Fibroblast of lung (primary cell): ENCODE measurements at places on chromosomes 12 and 14. TPM values are rescaled to one million over a fixed set of nuclear protein-coding genes. Genes with fewer than 3 reads are reported as not detected.
A peak's percentile ranks its signal among the peaks of the same experiment; 100 is the strongest.

The LBHD2 gene
- polyA plus RNA-seq, result not detected in 2 replicates

The TXNDC16 gene
- 2.5 and 6.6 TPM in 2 replicates for polyA plus RNA-seq

The CCDC197 gene
- not detected in 2 replicates for polyA plus RNA-seq

The SP7 gene
- polyA plus RNA-seq, result not detected in 2 replicates

The CAPZA3 gene
- polyA plus RNA-seq, result not detected in 2 replicates

DNA sequence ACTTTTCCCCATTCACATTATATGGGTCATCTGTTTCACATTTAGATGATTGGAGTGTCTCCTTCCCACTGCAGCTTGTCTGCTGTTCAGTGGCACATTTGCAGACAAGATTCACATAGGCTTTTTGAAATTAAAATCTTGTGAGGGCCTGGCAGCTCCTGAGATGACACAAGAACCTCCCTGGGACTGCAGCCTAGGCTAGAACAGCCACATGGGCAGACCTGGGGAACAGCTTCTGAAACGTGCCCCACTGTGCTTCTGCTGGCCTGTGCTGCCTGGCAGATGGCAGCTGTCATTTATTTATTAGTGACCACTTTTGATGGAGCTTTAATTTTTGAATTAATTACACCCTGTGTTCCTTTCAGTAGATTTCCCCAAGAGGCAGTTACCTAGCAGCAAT, 137.4 kb downstream of the GRIP1 start:
- H3K27me3 ChIP-seq, result no peaks in the 10 kb centered on the region
- no peak overlapping the region for H3K27ac ChIP-seq
- H3K4me3 ChIP-seq, result no peak overlapping the region
- H3K36me3 ChIP-seq, result no peaks in the 10 kb centered on the region

- H3K36me3 ChIP-seq, result no peaks in the 10 kb centered on the region
- peak; percentile 84 for DNase-seq
- peaks cover 5% of the 10 kb centered on the region for H3K4me1 ChIP-seq
- no peaks in the 10 kb centered on the region for H3K27me3 ChIP-seq
- H3K27ac ChIP-seq, result peak overlapping the region; percentile 83
- H3K4me3 ChIP-seq, result peak overlapping the region; percentile 98
Measured at GRCh38 chr12:42326541-42327226, 717 bp downstream of the PPHLN1 start.

DNA sequence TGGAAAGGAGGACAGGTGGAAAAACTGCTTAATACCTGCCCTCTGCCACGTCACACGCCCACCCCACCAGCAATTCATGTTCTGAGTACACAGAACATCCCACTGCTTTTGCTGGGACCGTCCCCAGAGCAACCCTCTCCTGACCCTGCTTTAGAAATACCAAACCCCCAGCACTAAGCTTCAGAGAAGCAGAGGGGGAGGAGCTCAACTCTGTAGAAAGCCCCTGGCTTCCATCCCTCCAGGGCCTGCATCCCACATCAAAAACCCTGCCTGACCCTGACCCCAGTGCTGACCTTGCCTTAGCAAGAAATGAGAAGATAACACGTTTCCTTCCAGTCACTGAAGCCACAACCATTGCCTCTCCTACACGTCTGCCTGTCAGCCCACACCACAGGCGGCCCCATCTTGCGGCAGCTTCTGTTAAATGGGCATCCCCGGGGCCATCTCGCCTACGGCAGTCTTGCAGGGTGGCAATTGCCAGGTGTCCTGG, 19.7 kb downstream of the VDR start:
- DNase-seq, result no peak
- no peak overlapping the region for H3K4me3 ChIP-seq
- H3K4me1 ChIP-seq, result peaks cover 22% of the 10 kb centered on the region
- H3K27me3 ChIP-seq, result no peaks in the 10 kb centered on the region
- H3K27ac ChIP-seq, result no peak overlapping the region

- DNase-seq, result peak; percentile 35
- no peak overlapping the region for H3K4me3 ChIP-seq
- no peak overlapping the region for H3K27ac ChIP-seq
- H3K27me3 ChIP-seq, result no peaks in the 10 kb centered on the region
Measured at GRCh38 chr14:31170411-31170810, 37.2 kb downstream of the HECTD1 start.

DNA sequence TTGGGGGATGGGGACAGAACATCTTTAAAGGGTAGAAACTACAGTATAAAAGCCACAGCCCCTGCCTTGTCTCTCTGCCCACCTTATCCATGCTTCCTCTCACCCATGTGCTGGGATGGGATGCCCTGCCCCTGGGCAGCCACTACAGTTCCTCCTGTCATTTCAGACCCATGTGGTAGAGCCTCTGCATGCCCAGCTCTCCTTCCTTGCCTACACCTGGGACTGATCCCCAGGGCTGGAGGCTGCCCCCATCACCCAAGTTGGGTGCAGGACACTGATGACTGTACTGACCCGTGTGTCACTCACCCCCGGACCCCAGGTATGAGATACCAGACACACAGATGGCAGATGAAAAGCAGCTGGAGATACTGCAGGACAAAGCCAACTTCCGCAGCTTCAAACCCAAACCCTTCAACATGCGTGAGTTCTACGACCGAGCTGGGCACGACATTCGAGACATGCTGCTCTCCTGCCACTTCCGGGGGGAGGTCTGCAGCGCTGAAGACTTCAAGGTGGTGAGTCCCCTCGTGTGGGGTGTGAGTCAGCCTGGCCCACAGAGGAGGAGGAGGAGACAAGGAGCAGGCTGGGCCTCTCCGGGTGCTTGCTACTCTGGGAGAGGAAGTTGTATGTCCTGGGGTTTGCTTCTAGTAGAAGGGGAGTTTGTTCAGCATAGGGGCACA, 2.2 kb downstream of the ASIC1 start:
- H3K4me3 ChIP-seq, result no peak overlapping the region
- H3K27me3 ChIP-seq, result peaks cover 7% of the 10 kb centered on the region
- H3K27ac ChIP-seq, result no peak overlapping the region
- no peaks in the 10 kb centered on the region for H3K36me3 ChIP-seq

DNA sequence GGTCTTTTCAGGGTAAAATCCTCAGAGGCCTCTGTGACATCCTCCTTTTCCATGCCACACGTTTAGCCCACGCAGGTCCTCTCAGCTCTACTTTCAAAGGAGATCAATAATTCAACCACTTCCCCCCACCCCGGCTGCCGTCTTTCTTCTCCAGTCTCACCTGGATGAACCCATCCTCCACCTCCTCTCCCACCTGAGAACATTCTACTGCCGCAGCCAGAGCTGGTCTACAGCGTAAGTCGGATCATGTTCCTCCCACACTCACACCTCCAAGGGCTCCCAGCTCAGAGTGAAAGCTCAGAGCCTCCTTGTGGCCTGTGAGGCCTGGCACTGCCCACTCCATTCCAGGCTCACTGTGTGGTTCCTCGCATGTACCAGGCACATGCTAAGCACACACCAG, 246.6 kb downstream of the CHST11 start:
- peaks cover 17% of the 10 kb centered on the region for H3K4me1 ChIP-seq
- no peak for DNase-seq
- no peaks in the 10 kb centered on the region for H3K27me3 ChIP-seq
- H3K4me3 ChIP-seq, result no peak overlapping the region
- H3K27ac ChIP-seq, result peak overlapping the region; percentile 67
- no peaks in the 10 kb centered on the region for H3K36me3 ChIP-seq

GRCh38 chr14:67515386-67516079, 17.6 kb upstream of the PLEKHH1 start:
- H3K4me3 ChIP-seq, result peak overlapping the region; percentile 56
- H3K27me3 ChIP-seq, result peaks cover 26% of the 10 kb centered on the region
- DNase-seq, result no peak
- no peaks in the 10 kb centered on the region for H3K36me3 ChIP-seq

GRCh38 chr12:48334808-48335207, 15.9 kb downstream of the ZNF641 start:
- DNase-seq, result no peak
- H3K4me1 ChIP-seq, result no peaks in the 10 kb centered on the region
- H3K27ac ChIP-seq, result no peak overlapping the region
- H3K36me3 ChIP-seq, result no peaks in the 10 kb centered on the region
- no peaks in the 10 kb centered on the region for H3K27me3 ChIP-seq

DNA sequence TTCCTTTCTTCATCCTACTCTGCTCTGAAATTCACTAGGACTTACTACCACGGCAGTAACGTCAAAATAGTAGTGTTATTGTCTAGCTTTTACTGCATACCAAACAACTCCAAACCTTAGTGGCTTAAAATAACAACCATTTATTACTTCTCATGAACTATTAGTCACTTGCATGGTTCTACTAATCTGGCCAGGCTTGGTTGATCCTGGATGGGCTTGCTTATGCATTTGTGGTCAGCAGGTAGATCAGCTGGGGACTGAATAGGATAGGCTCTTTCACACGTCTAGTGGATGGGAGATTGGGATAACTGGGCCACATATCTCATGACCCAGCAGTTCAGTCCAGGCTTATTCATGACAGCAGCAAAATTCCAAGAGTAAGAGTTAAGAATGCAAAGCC, 9.4 kb upstream of the SLC35F4 start:
- DNase-seq, result no peak
- no peaks in the 10 kb centered on the region for H3K36me3 ChIP-seq
- no peak overlapping the region for H3K27ac ChIP-seq
- no peak overlapping the region for H3K4me3 ChIP-seq
- no peaks in the 10 kb centered on the region for H3K27me3 ChIP-seq

GRCh38 chr14:63666335-63666734, 24.7 kb upstream of the WDR89 start:
- H3K27ac ChIP-seq, result no peak overlapping the region
- H3K36me3 ChIP-seq, result no peaks in the 10 kb centered on the region
- no peak for DNase-seq
- H3K27me3 ChIP-seq, result no peaks in the 10 kb centered on the region
- H3K4me3 ChIP-seq, result no peak overlapping the region

GRCh38 chr12:67043771-67044170, 225.4 kb upstream of the CAND1 start:
- H3K4me1 ChIP-seq, result no peaks in the 10 kb centered on the region
- no peak overlapping the region for H3K4me3 ChIP-seq
- no peak for DNase-seq
- no peaks in the 10 kb centered on the region for H3K27me3 ChIP-seq

DNA sequence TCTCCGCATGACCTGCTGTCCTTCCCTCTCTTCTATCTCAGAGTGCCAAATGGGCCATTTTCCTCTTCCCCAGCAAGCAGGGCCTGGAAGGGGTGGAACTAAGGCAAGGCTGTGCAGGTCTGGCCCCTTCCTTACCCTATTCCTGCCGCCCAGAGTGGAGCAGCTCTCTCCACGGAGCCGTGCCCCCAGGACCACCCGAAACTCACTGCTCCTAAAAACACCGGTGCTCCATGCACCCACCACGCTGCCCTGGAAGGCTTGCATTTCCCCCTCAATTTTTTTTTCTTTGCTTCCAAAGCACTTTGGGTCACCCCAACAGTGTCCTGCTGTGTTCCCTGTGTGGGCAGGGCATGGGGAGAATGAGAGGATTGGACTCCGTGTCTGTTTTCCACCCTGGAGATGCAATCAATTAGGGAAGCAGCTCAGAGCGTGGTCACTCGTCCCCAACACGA, 48.5 kb upstream of the MEG3 start:
- no peak overlapping the region for H3K4me3 ChIP-seq
- H3K27me3 ChIP-seq, result no peaks in the 10 kb centered on the region
- no peaks in the 10 kb centered on the region for H3K36me3 ChIP-seq
- H3K27ac ChIP-seq, result no peak overlapping the region

DNA sequence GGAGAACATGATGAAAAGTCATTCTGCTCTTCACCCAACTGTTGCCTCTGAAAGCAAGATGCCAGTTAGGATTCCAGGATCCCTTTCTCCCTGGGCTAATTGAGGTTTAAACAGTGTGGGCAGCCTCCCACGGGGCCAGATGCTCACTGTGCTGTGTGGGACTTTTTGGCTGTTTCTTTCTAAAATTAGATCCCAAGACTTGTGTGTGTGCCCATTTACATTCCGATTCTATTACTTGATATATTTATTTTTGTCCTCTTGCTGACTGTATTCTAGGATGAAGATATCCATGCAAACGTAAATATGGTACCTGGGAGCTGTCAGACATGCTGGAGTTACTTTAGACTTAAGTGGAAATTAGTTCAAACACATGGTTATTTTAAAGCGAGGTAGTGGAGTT, 6.2 kb downstream of the IFT43 start:
- H3K27ac ChIP-seq, result no peak overlapping the region
- no peaks in the 10 kb centered on the region for H3K27me3 ChIP-seq
- H3K4me3 ChIP-seq, result no peak overlapping the region
- peaks cover 16% of the 10 kb centered on the region for H3K4me1 ChIP-seq
- H3K36me3 ChIP-seq, result no peaks in the 10 kb centered on the region

DNA sequence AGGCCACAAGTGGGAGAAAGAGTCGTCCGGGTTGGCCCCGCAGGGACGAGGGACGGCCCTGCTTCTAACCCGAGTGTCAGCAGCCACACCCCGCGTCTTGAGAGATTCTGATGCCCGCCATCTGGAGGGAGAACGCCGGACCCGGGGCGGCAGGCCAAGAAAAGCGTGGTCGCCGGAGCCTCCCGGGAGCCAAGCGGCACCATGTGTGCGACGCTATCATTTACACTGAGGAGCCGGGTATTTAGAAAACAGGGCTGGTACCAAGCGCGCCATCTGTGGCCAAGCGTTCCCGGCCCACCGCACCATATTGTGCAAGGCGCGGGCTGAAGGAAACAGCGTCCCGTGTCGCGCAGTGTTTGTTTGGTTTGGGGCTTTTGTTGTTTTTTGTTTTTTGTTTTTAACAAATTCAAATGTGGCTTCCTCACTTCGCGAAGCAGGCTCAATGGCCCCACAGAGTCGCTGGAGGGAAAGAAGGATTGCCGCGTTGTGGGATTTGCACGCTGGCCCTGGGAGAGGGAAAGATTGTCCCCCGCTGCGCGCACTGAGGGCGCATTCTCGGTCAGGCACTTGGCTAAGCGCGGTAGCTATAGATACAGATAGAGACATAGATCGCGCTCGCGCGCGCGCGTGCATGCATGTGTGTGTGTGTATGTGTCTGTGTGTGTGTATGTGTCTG, 153.8 kb downstream of the BCL11B start:
- no peak overlapping the region for H3K27ac ChIP-seq
- no peaks in the 10 kb centered on the region for H3K27me3 ChIP-seq
- no peaks in the 10 kb centered on the region for H3K4me1 ChIP-seq

DNA sequence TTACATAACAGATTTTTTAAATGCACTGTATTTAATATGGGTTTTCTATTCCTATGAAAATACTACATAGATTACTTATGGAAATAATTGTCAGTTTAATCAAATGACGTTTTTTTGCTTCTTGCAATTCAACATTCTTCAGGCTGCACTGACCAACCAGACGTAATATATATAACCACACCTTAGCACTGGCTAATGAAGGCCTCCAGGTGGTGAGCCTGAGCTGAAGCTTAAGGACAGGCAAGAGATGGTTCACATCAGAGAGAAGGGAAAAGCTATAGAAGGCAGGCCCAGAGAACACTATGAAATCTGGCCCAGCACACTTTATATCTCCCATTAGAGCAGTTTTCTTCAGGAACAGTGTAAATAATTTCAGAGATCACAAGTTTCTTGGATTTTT, 2.8 kb upstream of the MDGA2 start:
- no peaks in the 10 kb centered on the region for H3K4me1 ChIP-seq
- H3K4me3 ChIP-seq, result no peak overlapping the region
- DNase-seq, result no peak
- H3K27me3 ChIP-seq, result peaks cover 5% of the 10 kb centered on the region
- H3K27ac ChIP-seq, result no peak overlapping the region
- H3K36me3 ChIP-seq, result no peaks in the 10 kb centered on the region

- no peaks in the 10 kb centered on the region for H3K36me3 ChIP-seq
- H3K4me3 ChIP-seq, result no peak overlapping the region
- H3K27me3 ChIP-seq, result peaks cover 19% of the 10 kb centered on the region
- no peaks in the 10 kb centered on the region for H3K4me1 ChIP-seq
- no peak overlapping the region for H3K27ac ChIP-seq
Measured at GRCh38 chr14:64873506-64874219, 6.0 kb downstream of the SPTB start.

GRCh38 chr12:93413064-93413463, 28.7 kb downstream of the UBE2N start:
- DNase-seq, result no peak
- H3K27me3 ChIP-seq, result no peaks in the 10 kb centered on the region
- peaks cover 3% of the 10 kb centered on the region for H3K36me3 ChIP-seq
